ENCODE measurements at places on chromosomes 5 and 9.

DNA sequence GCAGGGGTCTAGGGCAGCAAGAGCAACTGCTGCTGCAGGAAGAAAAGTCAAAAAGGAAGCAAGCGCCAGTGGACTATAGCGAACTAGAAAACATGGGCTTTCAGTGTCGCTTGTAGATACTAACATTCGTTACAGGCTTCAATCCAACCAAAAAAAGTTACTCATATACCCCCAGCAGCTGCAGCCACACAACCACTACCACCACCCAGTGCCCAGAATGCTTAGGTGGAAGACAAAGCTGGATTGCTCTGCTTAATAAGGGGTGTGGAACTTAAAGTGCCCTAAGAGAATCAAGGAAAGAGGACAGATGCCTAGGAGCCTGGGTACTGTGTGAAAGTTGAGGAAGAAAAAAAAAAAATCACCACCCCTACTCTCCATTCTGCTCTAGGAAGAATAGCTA lies 203.6 kb downstream of the ELAVL2 start:
- DNase-seq, result no peak

- no peak for DNase-seq
Measured at GRCh38 chr5:79285833-79286232, 49.9 kb downstream of the JMY start.

DNA sequence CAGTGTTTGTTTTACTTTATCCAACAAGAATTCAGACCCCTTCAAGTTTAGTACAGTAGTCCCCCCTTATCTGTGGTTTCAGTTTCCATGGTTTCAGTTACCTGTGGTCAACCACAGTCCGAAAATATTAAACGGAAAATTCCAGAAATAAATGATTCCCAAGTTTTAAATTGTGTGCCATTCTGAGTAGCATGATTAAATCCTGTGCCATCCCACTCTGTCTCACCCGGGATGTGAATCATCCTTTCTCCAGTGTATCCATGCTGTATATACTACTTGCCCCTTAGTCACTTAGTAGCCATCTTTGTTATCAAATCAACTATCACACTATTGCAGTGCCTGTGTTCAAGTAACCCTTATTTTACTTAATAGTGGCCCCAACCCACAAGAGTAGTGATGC lies 153.8 kb upstream of the RASA1 start:
- peak; percentile 82 for DNase-seq

GRCh38 chr5:141843156-141843927 lies 34.9 kb downstream of the PCDH1 start:
- peak; percentile 50 for DNase-seq

DNA sequence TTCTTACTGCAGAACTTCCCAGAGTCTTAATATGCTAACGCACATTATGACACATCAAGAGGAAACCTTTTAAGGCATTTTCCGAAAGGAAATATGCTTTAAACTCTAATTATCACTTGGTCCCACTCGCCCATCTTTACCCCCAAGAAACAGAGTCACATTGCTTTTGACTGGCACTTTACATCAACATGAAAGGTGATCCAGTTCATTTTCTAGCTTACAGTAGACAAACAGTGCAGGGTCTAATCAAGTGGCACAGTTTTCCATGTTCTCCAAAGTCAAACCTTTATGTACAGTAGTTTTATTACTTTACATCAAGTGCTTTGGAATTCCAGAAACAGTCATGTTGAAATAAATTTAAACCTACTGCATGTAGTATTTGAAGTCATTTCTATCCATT lies 12.0 kb downstream of the RAB14 start:
- no peak for DNase-seq

DNA sequence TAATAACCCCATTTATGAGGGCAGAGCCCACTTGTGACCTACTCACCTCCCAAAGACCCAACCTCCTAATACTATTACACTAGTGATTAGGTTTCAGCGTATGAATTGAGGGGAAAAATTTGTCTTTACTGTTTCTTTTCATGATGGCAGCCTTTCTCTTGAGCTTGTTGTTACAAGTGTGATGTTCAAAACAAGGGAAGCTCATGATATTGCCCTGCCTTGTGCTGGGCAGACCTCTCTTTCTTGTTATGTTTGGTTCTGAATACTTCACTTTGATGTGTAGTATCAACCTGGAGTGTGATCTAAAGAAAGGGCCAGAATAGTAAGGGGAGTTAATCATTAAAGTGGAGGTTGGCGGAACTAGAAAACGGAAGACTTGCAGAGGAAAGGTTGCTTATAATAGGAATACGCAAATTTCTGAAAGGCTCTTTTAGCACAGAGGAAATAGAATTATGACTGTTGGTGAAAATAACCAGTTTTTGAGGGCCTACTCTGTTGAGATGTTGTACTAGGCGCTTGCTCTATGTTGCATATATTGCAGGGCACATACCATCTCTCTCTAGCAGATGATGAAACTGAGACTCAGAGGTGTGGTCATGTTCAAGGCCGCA lies 68.2 kb downstream of the MELK start:
- no peak for DNase-seq

- DNase-seq, result no peak
Measured at GRCh38 chr5:111553868-111554267, 41.5 kb upstream of the STARD4 start.

- DNase-seq, result no peak
Measured at GRCh38 chr9:129568560-129569501, 52.1 kb downstream of the C9orf50 start.

- DNase-seq, result no peak
Measured at GRCh38 chr5:53603009-53603687, 42.7 kb downstream of the NDUFS4 start.

DNA sequence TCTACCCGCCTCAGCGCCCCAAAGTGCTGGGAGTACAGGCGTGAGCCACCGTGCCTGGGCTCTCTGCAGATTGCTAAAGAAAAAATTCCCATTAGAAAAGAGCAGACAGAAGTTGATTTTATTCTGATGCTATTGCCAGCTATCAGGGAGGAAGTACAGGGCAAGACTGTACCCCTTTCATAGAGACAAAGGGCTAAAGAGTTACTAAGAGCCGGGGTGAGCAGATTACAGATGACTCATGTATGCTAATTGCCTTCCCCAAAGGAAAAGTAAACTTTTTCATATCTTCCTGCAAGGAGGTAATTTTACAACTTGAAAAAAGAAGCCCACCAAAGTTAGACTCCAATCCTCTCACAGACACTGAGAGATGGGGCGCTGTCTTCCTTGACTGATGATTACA lies 42.3 kb upstream of the MCTP1 start:
- DNase-seq, result peak; percentile 15

GRCh38 chr5:56761151-56761885 lies 54.0 kb upstream of the MAP3K1 start:
- no peak for DNase-seq

GRCh38 chr9:78121488-78121887 lies 89.9 kb upstream of the GNAQ start:
- DNase-seq, result peak; percentile 37

DNA sequence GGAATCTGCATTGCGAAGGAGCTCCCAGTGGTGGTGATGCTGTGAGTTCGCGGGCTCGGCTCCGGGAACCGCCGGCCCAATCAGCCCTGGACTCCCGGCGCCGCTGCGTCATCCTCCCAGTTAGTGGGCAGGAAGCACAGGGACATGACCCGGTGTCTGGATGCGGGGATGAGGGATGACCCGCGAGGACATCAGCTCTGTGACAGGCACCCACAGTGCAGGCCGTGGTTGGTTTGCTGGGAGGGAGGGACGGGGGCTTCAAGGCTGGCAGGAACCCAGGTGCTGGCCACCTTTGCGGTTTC lies 996 bp downstream of the NXNL2 start:
- no peak for DNase-seq

DNA sequence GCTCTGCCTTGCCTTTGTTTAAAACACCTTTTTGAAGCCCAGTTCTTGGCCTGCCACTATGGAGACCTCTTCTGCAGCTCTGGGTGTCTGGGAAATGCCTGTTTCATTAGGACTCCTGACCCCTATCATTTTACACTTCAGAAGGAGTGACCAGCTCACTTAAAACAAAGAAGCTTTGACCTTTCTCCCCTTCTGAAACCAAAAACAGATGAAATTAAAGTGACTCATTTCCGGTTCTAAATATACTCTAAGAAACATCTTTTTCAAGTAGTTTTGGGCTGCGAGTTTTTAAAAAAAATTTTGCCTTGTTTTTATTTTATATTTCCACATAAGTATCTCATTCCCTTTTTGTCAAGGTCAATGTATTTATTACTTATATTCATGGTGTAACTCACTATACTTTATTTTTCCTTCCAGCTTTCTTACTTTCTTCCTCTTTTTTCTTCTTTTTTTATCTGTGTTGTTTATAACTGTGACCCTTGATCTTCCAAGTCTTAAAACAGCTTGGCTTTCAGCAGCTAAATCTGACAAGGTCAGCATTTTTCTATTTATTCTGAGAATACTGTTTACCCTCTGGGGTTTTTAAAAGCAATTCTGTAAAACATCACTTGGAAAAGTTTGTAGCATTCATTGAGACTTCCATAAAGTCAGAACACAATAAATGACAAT lies 672.9 kb downstream of the NR2F1-AS1 start:
- peak; percentile 55 for DNase-seq

- DNase-seq, result peak; percentile 10
Measured at GRCh38 chr9:91298311-91298710, 63.4 kb downstream of the AUH start.
